ENCODE measurements at places on chromosomes 6 and 20.

GRCh38 chr6:70198785-70199184 lies 104.1 kb downstream of the COL9A1 start:
- DNase-seq = no peak

DNA sequence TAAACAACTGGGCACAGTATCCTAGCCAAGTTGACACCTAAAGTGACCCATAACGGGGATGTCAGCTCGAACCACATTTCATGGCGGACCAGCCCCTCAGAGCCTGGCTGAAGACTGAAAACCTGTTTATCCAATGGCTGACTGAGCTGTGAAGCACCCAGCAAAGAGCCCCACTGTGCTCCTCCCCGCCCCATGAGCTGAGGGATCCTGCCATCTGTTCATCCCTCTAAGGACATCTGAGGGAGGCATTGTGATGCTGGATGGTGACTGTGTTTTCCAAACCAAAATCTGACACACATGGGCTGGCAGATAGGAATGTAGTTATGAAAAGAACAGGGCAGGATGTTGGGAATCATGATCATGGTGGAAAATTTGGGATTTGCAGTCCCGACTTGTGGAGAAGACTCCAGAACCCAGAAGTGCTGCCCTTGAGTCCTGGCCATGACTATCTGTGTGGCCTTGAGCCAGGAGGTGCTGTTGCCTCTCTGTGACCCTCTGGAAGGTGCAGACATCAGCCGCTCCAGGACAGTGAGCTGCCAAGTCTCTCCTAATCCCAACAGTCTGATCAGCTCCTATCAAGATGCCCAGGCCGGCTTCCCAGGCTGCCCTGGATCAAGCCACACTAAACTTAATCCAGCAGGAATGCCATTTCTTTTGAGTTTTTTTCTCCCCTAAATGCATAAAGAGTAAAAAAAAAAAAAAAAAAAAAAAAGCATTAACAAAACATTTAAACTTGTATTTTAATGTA lies 5.7 kb downstream of the EDN3 start:
- no peak for DNase-seq

DNA sequence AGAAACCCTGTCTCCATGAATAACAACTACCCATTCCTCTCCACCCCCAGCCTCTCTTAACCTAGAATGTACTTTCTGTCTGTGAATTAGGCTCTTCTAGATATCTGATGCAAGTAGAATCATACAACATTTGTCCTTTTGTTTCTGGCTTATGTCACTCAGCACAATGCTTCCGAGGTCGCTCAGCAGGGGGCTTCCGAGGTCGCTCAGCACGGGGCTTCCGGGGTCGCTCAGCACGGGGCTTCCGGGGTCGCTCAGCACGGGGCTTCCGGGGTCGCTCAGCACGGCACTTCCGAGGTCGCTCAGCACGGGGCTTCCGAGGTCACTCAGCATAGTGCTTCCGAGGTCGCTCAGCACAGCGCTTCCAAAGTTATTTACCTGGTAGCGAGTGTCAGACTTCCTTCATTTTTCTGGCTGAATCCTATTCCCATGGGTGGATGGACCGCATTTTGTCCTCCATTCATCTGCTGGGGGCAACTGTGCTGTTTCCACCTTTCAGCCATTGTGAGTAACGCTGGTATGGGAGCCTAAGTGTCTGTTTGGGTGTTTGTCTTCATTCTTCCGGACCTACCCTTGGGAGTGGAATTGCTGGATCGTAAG lies 31.0 kb upstream of the BHLHE23 start:
- no peak for DNase-seq

- no peak for DNase-seq
Observed at GRCh38 chr6:1629316-1629715, 19.6 kb downstream of the FOXC1 start.

DNA sequence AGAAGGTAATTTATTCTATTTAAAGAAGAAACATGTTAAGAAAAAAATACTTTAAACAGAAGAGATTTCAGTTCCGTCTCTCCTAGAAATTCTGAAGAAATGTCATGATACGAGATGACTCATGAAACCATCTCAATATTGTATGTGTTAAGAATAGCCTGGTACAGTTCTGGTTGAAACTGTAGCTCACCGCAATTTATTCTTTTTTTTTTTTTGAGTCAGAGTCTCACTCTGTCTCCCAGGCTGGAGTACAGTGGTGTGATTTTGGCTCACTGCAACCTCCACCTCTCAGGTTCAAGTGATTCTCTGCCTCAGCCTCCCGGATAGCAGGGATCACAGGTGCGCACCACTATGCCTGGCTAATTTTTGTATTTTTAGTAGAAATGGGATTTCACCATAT lies 103.3 kb downstream of the ARHGAP18 start:
- no peak for DNase-seq

DNA sequence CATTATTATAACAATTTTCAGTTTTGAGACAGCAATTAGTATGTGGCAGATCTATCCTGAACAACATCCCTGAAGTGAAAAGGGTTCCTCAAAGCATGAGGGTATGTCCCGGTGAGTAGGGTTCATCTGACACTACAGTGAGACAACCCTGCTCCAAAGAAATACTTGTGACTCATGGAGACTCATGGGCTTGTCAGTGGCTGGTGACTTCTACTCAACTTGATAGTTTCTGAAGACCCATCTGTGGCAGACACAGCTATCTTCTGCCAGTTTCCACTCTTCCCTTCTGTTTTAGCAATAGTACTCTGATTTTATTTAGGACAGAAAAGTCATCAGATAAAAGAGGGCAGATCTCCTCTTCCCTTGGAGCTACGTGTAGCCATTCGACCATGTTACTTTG lies 41.4 kb downstream of the MAP3K7 start:
- DNase-seq = no peak

GRCh38 chr20:17671011-17671410 lies 11.0 kb downstream of the RRBP1 start:
- DNase-seq = no peak

- DNase-seq = no peak
Observed at GRCh38 chr6:133730881-133731280, 158.0 kb upstream of the TCF21 start.

DNA sequence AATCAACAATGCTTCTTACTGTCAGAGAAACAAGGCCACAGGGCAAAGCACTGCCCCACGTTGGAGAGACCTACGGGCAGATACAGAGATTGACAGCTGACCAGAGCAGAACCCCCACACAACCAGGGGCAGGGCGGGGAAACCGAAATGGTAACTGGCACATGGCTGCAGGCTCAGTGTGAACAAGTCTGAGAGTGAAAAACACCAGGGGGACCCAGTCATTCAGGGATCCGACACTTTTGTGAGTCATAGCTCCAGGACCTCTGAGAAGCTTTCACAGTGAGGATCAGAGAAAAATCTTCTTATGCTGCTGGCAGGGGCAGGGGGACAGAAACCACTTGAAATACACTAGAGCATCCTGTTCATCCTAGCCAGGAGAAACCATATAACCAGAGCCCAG lies 254.2 kb downstream of the C6orf118 start:
- no peak for DNase-seq

DNA sequence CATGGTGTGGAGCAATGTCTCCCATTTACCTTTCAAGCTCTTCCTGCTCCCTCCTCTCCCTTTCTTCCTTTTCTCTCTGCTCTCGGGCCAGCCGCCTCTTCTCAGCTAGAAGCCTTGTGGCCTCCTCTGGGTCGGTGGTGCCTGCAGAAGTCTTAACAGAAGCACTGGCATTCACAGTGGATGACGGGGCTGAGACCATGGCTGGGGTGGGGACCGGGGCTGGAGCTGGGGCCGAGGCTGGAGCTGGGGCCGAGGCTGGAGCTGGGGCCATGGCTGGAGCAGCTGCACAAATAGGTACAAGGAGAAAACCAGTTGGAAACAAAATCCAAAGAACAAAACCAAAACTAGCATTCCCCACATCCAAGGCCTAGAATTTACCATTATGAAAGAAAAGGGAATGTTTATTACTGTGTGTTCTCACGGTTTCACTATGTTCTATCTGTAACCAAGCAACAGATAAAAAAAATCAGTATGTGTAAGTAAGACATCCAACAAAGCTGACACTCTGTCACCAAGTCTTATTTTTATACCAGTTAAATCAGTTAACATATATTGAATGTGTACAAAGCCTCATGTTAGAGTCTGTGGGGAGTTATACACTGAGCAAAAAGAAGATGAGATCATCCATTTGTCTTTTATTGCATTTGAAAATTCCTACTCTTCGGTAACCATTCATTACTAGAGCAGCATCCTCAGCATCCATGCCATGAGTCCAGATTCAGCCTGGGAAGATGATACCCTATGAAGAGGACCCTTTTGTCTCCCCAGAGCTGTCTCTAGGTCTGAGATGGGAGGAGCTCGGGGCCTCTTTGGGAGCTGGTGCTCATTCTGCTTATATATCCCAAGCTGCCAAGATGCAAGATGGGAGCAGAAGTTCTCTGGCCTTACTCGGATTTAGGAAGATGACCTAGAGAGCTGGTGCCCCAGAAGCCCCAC lies 73.0 kb upstream of the BCLAF1 start:
- no peak for DNase-seq

DNA sequence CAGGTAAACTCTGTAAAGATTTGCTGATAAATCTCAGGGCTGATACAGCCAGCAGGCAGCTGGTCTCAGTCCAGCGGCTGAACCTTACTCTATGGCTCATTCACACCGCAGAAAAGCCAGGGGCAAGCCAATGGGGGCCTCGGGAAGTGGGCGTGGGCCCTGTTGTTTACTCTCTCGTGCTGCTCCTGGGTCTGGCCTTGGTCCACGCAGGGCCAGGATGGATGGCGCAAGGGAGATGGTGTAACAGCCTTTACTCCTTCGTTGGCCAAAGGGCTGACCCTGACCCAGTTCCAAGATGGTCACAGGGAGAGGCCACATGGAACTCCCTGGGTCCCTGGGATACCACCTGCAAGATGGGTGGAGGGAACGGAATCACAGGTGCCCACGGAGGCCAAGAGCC lies 16.2 kb downstream of the KCNK17 start:
- no peak for DNase-seq

DNA sequence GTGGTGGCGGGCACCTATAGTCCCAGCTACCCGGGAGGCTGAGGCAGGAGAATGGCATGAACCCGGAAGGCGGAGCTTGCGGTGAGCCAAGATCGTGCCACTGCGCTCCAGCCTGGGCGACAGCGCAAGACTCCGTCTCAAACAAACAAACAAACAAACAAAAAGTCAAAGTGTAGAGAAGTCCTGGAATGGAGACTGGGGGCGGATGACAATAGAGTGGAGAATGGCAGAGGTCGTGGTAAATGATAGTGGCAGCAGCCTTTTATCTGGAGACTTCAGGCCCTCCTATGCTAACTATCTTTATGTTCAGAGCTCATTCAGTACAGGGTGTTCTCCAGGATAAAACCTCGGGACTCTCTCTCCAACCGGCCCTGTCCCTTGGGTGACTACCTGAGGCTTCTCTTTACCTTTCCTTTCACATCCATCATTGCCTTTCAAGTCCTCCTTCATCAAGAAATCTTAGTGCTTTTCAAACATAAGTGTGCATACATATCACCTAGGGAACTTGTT lies 1.4 kb upstream of the FKBPL start:
- DNase-seq = no peak

DNA sequence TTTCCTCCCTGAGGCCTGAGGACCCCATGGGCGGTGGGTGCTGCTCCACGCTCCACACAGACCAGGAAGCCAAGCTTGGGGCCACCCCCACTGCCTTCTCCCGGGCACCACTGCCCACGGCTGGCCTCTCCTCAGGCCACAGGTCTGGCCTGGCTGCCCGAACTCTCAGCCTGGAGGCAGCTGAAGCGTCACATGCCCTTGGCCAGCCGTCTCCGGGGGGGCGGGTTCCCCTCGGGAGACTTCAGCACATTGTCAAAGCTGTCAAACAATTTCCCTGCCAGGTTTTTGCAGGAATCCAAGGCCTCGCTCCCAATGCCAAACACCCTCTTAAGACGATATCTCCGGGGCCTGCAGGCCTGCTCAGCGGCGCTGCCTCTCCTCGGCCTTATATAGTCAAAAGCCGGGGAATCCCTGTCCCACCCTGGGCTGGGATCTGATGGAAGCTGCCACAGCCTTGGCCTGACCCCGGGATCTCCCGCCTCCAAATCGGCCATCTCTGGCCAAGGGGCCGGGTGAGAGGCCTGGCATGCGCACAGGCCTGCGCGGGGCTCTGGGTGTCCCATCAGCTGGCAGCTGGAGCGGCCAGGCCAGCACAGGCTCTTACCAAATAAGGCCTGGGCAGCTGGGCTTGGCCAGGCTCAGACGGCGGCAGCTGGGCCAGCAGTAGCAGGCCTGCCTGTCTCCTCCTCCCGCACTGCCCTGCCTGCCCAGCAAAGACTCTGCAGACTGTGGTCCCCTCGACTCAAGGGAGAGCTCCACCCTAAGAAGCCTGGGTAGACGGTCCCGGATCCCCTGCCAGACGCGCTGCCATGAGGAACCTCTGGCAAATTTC lies 49.7 kb downstream of the RBM38 start:
- DNase-seq = no peak

- DNase-seq = no peak
Observed at GRCh38 chr6:2919401-2919800, 16.3 kb upstream of the SERPINB9 start.

Measured in activated naive CD8-positive, alpha-beta T cell treated with anti-CD3 and anti-CD28 coated beads, Interleukin-2, amount 10 ng/mL, durations not matched to agents 7 days and 5 days (primary cell).